Activated naive CD4-positive, alpha-beta T cell treated with anti-CD3 and anti-CD28 coated beads, Interleukin-2, amount 10 ng/mL, durations not matched to agents 7 days and 5 days (primary cell): ENCODE measurements at places on chromosomes 4 and X.

DNA sequence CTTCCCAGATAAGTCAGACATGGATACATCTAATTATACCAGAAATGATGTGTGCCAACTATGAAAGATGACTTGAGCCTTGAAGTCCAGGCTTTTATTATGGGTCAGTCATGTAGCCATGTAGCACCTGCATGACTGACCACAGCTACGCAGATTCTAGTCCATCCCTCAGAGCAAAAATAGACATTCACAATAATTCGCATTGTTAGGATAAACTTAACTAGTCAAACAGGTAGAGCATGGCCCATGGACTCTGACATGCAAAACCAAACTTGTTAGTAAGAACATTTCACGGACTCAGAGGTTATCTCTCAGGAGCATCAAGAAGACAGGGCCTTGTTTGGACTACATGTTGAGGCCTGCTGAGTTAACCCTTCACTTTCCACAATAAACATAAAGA, 132.6 kb downstream of the PWWP3B start:
- H3K36me3 ChIP-seq: no peaks in the 10 kb centered on the region
- H3K4me1 ChIP-seq: no peaks in the 10 kb centered on the region
- H3K4me3 ChIP-seq: no peak overlapping the region
- DNase-seq: no peak

- no peak overlapping the region for H3K27ac ChIP-seq
- no peak overlapping the region for H3K4me3 ChIP-seq
- H3K27me3 ChIP-seq: no peaks in the 10 kb centered on the region
- no peak for DNase-seq
- H3K4me1 ChIP-seq: no peaks in the 10 kb centered on the region
Observed at GRCh38 chr4:173802662-173803022, 272.6 kb upstream of the HAND2 start.

DNA sequence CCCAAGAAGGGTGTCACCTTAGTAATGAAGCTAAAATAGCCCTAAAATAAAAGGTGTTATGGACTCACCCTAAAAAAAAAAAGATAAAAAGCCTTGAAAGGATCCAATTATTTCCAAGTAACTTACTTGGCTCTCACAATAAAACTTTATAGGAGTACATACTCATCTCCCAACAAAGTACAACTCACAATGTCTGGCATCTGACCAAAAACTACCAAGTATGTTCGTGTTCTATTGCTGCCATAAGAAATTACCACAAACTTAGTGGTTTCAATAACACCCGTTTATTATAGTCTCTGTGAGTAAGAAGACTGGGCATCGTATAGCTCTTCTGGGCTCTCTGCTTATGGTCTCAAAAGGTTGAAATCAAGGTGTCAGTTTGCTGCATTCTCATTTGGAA, 51.0 kb downstream of the BEX1 start:
- no peak for DNase-seq
- H3K4me1 ChIP-seq: no peaks in the 10 kb centered on the region
- H3K4me3 ChIP-seq: no peak overlapping the region
- no peaks in the 10 kb centered on the region for H3K36me3 ChIP-seq
- no peaks in the 10 kb centered on the region for H3K27me3 ChIP-seq

DNA sequence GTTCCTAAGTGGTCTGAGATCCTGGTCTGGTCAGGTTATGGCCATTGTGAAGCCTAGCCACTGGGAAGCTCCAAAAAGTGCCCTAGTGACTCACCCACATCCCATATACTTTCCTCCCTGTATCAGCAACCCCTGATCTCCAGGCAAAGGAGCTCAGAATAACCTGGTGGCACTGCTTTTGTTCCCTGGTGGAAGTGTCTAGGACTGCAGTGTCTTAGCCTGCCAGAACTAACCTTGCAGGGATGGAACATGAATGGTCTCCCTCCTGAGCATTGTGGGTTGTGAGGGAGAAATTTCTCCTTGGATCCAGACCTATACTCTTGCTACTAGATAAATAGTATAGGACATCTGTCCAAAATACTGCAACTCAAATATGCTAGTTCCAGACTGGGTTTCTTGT, 27.9 kb upstream of the WDR1 start:
- H3K36me3 ChIP-seq: no peaks in the 10 kb centered on the region
- DNase-seq: no peak
- peaks cover 14% of the 10 kb centered on the region for H3K27me3 ChIP-seq
- no peaks in the 10 kb centered on the region for H3K4me1 ChIP-seq

- no peak overlapping the region for H3K4me3 ChIP-seq
- no peaks in the 10 kb centered on the region for H3K27me3 ChIP-seq
- no peak overlapping the region for H3K27ac ChIP-seq
Observed at GRCh38 chr4:91058345-91058744, 931.2 kb downstream of the CCSER1 start.
